Thoracic aorta (tissue), 2 donors: ENCODE measurements at places on chromosomes 16 and 17.
A peak's percentile ranks its signal among the peaks of the same experiment; 100 is the strongest.

DNA sequence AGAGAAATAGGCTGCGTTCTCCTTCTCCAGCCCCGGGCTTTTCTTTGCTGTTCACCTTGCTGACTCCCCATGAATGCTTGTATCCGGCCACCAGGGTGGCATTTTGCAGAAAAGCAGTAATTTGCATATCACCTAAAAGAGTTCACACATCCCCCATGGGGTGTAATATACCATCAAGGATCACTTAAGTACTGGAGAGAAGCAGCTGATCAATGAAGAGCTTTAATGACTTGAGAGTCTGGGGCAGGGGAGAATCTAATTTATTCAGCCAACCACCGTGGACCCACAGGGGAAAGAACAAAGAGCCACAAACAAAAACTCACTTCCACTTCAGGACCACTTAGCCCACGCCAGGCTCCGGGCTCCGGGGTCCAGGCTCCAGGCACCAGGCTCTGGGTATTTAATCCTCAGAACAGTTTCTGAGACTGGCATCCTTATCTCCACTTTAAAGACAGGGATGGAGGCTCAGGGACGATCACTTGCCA lies 33.9 kb upstream of the SEC14L1 start:
- no peak for DNase-seq

DNA sequence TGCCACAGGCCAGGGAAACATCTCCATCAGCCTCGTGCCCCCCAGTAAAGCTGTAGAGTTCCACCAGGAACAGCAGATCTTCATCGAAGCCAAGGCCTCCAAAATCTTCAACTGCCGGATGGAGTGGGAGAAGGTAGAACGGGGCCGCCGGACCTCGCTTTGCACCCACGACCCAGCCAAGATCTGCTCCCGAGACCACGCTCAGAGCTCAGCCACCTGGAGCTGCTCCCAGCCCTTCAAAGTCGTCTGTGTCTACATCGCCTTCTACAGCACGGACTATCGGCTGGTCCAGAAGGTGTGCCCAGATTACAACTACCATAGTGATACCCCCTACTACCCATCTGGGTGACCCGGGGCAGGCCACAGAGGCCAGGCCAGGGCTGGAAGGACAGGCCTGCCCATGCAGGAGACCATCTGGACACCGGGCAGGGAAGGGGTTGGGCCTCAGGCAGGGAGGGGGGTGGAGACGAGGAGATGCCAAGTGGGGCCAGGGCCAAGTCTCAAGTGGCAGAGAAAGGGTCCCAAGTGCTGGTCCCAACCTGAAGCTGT lies 3.4 kb downstream of the NXPH3 start:
- DNase-seq = no peak

GRCh38 chr16:77457046-77457445 lies 22.2 kb upstream of the ADAMTS18 start:
- DNase-seq = no peak

DNA sequence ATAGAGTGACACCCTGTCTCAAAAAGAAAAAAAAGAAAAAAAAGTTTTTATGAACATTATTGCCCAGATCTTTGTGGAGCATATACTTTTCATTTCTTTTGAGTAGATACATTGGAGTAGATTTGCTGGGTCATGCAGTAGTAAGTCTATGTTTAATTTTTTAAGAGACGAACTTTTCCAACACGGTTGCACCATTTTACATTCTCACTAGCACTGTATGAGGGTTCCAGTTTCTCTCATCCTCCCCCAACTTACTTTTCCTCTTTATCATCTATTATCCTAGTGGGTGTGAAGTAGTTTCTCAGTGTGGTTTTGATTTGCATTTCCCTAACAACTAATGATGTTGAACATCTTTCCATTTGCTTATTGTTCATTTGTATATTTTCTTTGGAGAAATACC lies 10.5 kb downstream of the RPS6KB1 start:
- DNase-seq = no peak

- no peak for DNase-seq
Observed at GRCh38 chr17:8726941-8727555, 17.6 kb downstream of the CCDC42 start.

GRCh38 chr17:66602659-66603384 lies 232.1 kb upstream of the CACNG5 start:
- no peak for DNase-seq

- DNase-seq = no peak
Observed at GRCh38 chr16:84065536-84066132, 23.0 kb upstream of the SLC38A8 start.

- no peak for DNase-seq
Observed at GRCh38 chr16:87961623-87962022, 10.4 kb downstream of the BANP start.

DNA sequence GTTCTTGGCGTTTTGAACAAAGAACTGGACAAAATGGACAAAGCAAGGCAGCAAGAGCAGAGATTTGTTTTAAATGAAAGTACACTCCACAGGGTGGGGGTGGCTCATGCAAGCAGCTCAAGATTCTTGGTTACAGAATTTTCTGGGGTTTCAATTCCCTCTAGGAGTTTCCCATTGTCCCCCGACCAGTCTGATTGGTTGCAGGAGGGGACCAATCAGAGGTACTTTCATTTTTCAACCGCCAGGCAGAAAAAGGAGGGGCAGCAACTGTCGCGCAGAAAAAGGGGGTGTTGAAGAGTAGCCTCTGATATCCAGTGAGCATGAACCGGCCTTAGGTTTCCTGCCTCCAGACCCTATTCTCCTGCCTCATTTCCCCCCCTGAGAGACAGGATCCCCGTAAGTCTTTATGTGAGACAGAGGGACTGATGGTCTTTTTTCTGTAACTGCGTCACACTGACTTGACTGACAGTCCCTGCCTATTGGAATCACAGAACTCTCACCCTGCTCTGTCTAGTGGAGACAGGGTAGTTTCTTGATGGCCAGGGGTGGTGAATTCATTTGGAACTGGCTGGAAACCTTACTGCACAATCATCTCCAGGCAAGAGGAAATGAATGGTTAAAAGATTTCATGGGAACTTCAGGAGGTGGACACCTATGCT lies 59.4 kb upstream of the ALOX12 start:
- no peak for DNase-seq

GRCh38 chr16:84840687-84841627 lies 21.2 kb downstream of the CRISPLD2 start:
- DNase-seq = no peak

GRCh38 chr17:62666061-62666800 lies 38.8 kb downstream of the MRC2 start:
- no peak for DNase-seq

GRCh38 chr16:89216315-89217137 lies 977 bp upstream of the ZNF778 start:
- no peak for DNase-seq

GRCh38 chr16:76653390-76654026 lies 376.3 kb downstream of the CNTNAP4 start:
- DNase-seq = no peak

GRCh38 chr17:6675201-6675825 lies 23.8 kb downstream of the C17orf100 start:
- DNase-seq = no peak

DNA sequence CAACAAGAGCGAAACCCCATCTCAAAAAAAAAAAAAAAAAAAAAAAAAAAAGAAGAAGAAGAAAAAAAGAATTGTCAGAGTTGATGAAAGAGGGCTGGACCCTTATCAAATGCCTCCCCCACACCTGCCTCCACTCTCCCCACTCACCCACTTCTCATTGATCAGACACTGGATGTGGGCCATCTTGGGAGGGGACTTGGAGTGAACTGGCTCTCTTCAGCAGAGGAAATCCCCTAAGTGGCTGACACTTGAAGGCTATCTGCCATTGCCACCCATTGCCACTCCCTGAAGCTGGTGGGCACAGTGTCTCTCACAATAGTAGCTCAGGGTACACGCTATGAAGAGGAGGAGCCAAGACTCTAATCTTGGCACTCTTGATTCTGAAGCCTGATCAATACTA lies 1.6 kb downstream of the ITGA2B start:
- DNase-seq = no peak

DNA sequence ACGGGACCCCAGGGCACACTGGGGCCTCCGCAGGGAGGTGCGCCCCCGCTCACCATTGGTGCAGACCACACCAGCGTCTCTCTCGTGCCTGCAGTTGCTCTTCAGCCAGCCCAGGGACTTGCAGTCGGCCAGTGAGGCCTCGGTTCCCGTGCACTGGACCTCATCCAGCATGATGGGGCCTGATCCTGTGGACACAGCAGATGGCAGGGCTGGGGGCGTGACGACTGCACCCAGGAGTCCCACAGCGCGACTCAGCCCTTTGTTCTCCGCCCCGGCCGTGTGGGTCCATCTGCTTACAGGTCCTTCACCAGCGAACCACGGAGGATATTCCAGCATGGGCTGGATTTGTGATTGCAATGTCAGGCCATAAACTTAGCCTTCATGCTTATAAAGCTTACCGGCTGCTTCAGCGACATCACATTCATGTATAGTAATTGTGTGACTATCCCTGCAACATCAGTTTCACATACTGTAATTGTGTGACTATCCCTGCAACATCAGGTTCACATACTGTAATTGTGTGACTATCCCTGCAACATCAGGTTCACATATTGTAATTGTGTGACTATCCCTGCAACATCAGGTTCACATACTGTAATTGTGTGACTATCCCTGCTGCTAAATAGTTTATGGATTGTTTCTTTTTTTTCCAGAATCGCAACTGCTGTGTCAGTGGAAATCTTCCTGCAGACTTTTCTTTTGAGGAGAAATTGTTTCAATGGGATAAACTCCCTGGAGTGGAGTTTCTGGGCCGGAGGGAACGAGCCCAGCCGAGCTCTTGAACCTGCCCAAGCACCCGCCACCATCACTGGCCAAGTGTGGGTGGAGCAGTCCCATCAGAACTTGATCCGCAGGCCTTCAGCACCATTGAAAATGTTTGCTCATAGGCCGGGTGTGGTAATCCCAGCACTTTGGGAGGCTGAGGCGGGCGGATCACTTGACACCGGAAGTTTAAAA lies 4.8 kb downstream of the LGALS3BP start:
- peak; percentile 47 for DNase-seq

GRCh38 chr16:58451265-58451689 lies 48.7 kb upstream of the NDRG4 start:
- DNase-seq = no peak

DNA sequence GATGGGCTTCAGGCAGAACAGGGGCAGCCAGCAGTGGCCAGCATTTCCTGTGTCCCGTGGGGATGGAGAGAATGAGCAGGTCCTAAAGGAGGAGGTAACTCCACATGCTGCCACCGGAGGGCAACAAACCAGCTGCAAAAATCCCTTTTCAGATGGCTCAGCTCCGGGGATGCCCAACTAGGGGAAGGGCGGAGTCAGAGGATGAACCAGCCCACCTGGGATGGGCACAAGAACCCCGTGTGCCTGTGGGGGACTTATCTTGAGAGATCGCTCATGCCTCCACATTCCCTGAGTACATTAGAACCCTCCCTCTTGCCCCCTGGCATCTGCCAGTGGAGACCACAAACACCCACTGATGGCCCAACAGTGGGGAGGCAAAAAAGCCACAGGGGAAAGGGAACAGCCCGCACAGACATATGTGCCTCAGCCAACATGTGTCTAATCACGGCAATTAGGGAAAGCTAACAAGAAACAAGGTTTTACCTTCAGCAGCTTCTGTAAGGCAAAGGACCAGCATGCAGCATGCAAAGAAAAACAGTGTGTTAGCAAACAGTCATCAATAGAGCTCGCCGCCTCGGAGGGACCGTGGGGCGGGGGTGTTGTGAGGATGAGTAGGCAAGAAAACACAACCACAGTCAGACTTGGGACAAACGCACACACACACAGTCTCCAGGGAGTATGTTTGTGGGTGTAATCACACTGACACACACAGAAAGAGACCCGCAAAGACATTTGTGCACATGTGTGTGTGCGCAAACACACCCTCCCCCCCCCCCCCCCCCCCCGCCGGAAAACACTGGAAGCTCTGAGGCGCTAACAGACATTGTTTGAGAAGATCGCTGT lies 64.0 kb downstream of the MYO18A start:
- DNase-seq = no peak

DNA sequence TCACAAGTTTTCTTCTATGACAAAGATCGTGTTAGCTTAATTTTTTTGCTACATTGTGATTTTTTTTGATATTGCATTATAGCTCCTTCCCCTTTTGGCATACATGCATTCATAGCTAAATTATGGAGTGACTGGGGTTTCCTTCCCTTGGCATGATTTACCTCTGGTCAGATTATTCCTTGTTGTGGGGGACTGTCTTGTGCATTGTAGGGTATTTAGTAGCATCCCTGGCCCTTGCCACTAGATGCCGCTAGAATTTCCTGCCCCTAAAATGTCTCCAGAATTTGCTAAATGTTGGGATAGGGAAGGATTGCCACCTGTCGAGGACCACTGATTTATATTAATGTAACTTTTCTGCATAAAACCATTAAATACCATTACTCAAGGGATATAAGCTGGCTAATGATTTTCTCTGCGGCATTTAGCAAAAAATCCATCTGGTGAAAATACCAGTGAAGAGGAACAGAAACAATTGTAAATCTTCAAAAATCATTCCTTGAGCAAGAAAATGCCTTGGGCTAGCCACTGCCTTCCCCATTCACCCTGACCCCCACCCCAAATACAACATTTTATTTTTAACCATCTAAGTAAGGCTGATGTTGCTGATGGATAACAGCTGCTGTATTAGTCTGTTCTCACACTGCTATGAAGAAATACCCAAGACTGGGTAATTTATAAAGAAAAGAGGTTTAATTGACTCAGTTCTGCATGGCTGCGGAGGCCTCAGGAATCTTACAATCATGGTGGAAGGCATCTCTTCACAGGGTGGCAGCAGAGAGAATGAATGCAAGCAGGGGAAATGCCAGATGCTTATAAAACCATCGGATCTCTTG lies 195.2 kb downstream of the MAP2K6 start:
- DNase-seq = no peak

DNA sequence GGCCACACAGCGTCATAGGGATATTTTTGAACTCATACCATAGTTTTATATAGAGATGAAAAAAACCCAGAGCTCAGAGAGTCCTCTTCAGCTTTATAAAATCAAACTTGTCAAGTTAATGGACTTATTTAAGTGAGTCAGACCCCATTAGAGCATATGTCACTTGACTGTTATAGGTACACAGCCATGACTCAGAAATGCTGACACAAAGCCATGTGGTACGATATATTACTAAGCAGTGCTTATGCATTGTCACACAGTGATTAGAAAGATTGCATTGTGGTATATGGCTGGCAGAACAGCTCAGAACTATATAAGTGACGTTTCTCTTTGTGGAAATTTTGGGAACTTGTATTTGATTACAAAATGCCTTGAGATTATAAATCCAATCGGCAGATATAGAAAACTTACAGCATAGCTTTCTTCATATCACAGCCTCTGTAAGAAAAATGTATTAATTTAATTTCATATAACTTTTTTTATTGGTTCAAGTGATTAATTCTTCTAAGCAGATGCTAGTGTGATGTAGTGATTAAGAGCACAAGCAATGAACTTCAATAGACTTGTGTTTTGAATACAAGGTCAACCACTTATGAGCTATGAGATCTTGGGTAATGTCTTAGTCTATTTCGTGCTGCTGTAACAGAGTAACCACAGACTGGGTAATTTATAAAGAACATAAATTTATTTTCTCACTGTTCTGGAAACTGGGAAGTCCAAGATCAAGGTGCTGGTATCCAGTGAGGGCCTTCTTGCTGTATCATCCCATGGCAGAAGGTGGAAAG lies 25.8 kb upstream of the GINS3 start:
- DNase-seq = no peak
